ENCODE measurements at places on chromosomes 4 and X.

- DNase-seq, result no peak
Measured at GRCh38 chrX:136047969-136048368, 62.7 kb downstream of the SLC9A6 start.

GRCh38 chr4:123505095-123506010, 108.8 kb downstream of the SPRY1 start:
- peak; percentile 92 for DNase-seq

DNA sequence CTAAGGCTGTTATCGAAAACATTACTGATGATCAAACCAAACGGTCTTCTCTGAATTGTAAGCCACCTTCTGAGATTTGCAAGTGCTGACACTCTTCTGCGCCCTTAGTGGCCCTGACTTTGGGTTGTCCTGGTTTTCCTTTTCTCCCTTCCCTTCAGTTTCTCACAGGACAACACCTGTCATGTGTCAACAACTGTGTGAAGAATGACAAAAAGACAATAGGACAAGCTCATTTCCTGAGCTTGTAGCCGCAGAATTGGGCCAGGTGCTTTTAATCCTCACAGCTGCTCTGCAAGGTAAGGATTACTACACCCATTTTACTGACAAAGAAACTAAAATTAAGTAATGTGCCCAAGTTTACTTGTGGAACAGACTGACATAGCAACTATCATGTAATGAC, 44.9 kb upstream of the TXK start:
- no peak for DNase-seq

- DNase-seq, result no peak
Measured at GRCh38 chr4:122012735-122013134, 60.9 kb upstream of the TRPC3 start.

DNA sequence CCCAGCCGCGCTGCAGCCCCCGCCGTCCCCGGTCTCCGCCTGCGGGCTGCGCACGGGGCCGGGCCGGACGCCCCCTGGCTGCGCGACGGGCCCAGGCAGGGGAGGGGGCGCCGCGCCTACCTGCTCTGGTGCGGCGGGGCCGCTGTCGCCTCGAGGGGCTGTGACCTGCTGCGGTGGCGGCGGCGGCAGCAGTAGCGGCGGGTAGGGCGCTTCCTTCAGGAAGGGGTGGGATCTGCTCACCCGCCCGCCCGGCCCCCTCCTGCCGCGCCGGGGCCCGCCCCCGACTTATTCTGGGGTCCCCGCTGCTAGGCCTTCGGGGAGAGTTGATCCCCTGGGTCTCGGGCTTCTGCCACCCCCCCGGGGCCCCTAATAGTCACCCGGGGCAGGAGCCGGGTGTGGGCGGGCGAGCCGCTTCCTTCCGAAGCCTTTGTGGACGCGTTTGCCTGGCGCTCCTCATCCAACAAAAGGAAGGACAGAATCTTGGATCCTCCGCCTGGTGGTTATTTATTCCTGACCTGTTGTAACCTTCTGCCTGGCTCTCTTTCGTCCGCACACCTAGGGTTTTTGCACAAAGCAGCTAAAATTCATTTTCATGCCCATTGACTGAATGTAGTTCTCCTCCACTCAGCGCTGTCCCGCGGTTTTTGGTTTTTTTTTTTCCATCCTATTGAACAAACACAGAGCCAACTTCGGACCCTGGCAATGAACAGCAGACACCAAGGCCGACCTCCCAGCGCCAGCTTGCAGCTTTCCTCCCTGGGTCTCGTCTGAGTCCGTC, at the start of gene TMEM150C:
Gene TMEM150C (minus strand): TSS at position 203 of the 778 bp plus-strand sequence. CDS start 57,331 bp downstream, outside the sequence.
- DNase-seq, result no peak

GRCh38 chr4:145482209-145483037, 770 bp downstream of the SMAD1 start:
- DNase-seq, result peak; percentile 32

GRCh38 chr4:167421201-167421600, 186.9 kb upstream of the SPOCK3 start:
- DNase-seq, result no peak

DNA sequence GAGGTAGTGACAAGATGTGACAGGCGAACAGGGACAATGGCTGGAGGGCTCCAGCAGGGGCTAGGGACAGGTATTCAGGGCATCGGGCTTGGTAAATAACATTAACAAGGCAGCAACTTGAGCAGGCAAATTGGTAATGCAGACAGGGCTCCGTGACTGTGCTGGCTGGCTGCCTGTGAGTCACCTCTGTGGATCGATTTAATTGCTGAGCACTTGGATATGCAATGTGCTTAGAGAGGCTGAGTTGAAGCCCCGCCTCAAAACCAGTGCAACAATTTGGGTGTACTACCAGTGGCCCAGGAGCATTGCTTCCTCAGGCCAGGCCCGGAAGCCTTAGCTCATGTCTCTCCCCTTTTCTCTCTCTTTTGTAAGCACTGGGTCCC, 19.5 kb downstream of the CNGA2 start:
- DNase-seq, result no peak

- DNase-seq, result peak; percentile 63
Measured at GRCh38 chrX:19382555-19383145, 38.9 kb downstream of the PDHA1 start.

DNA sequence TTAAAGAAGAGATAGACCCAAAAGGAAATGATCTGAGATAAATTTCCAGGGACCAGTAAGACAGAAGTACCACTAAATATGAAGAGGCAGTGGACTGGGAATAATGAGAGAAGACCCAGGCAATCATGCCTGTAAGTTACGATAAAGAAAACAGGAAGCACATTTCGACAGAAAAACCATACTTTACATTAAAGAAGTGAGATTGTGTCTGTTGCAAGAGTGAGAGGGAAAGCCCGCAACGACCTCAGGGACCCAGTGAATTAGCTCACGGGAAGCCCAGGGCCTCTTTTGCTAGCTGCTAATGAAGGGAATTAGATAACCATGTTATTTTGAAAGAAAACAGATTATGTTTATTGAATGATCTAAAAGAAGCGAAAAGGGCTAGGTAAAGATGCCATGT, 28.9 kb upstream of the ACSL1 start:
- DNase-seq, result no peak

DNA sequence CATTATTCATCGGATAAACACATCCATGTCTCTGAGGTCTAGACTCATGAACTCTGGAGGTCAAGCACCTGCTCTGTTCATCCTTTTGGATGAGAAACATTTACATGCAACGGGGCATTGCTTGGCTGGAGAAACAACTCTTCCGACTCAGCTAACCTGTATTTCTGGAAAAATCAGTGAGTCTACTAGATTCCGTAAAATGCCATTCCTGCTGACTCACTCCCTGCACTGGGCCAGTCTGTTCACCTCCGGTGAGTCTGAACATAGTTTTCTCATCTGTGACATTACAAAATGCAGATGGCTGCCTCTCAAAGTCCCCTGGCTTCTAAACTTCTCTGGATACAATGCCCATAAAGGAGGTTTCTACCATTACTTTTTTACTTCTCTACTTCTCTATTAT, 185.7 kb upstream of the HS3ST1 start:
- no peak for DNase-seq

DNA sequence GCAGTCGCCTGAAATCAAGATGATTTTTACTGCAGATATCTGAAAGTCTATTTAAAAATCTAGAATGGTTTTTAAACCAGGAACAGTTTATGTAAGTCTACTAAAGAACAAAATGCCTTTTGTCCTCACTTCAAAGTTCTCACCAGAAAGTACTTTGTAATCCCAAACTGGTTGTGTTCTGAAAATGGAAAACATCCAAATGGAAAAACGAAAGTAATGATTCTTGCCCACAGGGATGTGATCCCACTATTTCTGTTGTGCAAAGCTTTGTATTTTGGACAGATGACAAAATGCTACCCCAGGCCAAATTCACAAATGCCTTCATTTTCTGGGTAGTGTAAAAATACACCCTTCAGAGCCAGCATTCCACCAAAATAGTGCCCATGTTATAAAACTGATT, 265.5 kb upstream of the FTHL17 start:
- DNase-seq, result no peak

- DNase-seq, result no peak
Measured at GRCh38 chrX:44022964-44023363, 49.8 kb upstream of the NDP start.

GRCh38 chr4:101005659-101006058, 341.7 kb downstream of the PPP3CA start:
- DNase-seq, result no peak

DNA sequence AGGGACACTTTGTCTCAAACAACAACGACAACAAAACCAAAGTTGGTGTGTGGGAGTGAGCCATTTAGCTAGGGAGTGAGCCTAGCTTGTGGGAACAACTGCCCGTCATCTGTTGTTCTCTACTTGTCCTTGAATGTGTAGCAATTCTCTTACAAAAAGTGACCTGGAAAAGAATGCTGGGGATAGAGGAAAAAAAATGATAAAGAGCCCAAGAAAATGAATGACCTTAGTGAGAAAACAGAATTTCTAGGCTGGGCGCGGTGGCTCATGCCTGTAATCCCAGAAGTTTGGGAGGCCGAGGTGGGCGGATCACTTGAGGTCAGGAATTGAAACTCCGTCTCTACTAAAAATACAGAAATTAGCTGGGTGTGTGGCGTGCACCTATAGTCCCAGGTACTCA, 19.6 kb downstream of the SEPTIN6 start:
- DNase-seq, result no peak

DNA sequence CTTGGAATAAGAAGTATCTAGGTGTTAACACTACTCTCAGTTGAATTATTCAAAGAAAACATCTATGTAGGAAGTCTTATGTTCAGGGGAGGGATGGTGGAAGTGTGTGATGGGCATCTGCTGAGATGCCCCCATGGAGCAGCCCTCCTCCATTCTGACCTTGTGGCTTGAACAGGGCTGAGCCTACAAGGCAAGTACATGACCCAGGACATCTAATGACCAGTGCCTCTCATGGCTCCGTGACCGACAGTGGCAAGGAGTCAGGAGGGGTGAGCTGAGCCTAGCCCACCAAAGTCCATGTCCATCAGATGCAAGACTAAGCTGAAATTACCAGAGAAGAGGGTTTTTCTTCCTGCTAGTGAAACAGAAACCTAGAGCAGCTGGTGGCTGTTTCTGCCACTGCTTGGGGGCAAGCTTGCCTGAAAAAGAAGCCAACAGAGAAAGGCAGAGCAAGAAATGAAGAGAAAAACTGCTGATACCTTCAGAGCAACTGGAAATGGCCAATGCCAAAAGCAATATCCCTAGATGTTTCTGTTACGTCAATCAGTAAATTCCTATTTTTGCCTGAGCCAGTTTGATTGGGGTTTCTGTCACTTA, 113.5 kb downstream of the TSPAN5 start:
- no peak for DNase-seq

DNA sequence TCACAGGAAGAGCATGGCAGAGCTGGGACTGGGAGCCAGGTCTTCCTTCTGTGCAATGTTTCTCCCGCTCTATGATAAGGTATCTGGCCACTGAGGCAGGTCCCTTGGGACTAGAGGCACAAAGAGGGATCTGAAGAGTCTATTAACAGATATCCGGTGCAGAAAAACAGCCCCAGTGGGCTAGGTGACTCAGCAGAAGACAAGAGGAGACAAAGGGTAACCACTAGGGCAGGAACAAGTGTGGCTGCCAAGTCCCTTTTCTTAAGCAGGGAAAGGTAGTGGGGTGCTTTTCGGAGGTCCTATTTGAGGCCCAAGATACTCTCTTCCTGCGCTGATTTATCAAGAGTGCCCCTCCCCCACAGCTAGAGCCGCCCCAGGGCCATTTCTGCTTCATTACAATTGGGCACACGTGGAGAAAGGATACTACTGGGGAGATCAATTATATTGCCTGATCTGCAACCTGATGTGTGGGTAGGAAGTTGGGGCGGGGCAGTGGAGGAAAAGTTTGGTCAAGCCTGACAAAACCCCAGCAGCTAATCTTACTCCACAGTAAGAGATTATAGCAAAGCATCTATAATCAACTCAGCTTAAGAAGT, at the start of gene DGAT2L6:
Gene DGAT2L6 (plus strand): TSS at position 546 of the 596 bp plus-strand sequence. CDS start 100 bp downstream, outside the sequence.
- DNase-seq, result no peak

DNA sequence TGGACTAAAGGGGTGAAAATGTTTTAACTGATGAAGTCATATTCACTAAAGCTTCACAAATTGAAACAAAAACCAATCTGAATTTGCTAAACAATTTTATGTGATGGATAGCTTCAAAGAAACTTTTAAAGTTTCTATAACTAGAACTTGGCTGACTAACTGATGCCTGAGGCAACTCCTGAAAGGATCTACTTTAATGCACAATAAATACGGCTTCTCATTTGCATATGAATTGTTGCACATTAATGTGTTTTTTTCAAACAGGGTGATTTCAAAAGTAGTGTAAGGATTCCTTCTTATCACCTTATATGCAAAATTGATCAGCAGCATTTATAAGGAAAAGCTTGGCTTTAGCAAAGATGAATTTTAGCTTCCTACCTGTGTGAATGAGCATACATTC, 58.4 kb upstream of the ATOH1 start:
- no peak for DNase-seq

- DNase-seq, result no peak
Measured at GRCh38 chr4:189124149-189124758, 816.4 kb upstream of the FRG1 start.

- peak; percentile 13 for DNase-seq
Measured at GRCh38 chr4:16843831-16844508, 54.5 kb downstream of the LDB2 start.

DNA sequence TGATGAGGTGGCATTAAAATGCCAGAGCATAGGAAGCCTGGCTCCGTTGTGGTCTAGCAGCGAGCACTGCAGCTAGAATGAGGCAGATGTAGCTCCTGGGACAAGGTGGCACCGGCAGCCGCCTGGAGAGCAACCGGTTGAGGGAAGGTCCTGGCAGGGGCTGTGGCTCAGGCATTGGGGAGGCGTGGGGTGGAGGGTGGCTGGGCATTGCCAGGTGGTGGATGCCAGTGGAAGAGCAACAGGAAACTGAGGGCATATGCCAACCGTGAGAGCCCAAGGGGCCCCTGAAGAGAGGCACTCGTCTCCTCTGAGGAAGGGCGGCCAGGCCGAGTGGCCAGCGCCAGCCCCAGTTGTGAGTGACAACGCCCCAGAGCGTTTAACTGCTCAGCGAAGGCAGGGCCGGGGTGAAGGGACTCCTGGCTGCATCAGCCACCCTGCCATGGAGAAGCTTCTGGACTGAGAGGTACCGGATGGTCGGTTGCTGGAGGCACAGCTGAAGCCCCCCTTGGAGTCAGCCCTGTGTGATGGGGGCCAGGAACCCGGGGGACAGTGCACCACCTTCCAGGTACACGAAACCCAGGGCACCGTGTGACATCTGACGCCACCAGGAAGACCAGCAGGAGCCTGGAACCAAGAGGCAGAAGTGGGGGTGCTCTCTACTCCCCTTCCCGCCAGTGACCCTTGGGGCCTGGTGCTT, 13.2 kb upstream of the PDE6B start:
- DNase-seq, result no peak

DNA sequence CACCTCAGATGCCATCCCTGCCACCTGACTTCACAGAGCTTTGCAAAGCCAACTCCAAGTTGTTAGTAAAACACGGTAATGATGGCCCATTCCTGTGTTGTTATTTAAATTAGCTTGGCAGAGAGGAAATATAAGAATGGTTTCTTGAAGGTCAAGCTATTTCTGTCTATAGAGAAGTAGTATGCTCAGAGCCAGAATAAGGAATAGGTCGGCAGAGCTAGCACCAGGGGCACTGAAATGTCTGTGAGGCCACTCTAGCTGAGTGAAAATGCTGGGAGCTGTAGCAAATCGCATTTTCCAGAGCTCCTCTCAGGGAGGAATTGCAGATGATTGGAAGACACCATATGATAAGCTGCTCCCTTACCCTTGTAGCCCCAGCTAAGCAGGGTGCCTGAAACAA, 615.4 kb upstream of the NR3C2 start:
- no peak for DNase-seq

Data from NT2/D1 (cell line).